ENCODE measurements at places on chromosomes 16 and 17. TPM values are rescaled to one million over a fixed set of nuclear protein-coding genes. Genes with fewer than 3 reads are reported as not detected.

The FOXK2 gene
- 65.4 TPM for total RNA-seq

The CDH5 gene
- total RNA-seq, result 47.3 TPM

The COL1A1 gene
- total RNA-seq, result 31.5 TPM

The CA10 gene
- total RNA-seq, result not detected

The TEKT3 gene
- 0.20 TPM for total RNA-seq

The ENGASE gene
- 62.4 TPM for total RNA-seq

The CRYM gene
- not detected for total RNA-seq

The APOBR gene
- total RNA-seq, result 2.2 TPM

The KCNJ18 gene
- total RNA-seq, result not detected

The KDM6B gene
- total RNA-seq, result 9.4 TPM

The KRTAP2-1 gene
- total RNA-seq, result not detected

The MYO1D gene
- total RNA-seq, result 38.0 TPM

DNA sequence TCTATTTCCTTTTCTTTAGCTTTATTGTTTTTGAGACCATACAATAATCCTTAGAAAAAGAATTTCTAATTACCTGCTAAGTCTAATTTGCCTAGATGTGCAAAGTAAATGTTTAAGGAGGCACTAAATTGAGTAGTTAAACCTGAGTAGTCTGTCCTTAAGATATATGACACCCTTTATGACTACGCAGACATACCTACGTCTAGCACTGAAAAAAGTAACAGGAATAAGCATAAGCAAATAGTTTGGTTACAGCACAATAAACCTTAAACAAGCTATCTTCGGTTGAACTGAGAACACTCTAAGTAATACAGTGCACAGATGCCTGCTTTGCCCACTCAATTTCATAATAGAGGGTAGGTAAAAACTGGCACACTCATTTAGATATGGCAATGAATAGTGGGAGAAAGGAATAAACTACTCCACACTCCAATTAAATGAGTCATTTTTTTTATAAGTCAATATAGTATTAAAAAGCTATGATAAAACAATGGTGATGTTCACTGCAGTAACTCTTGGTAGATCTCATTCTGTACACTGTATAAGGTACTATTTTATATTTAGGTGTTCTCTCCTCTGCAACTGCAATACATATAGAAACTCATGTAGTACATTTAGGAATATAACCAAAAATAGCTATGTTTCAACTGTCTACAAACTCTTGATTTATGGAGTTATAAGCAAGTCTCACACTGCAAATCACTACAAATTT, 19.7 kb upstream of the INTS2 start:
- no peak for DNase-seq

- DNase-seq, result no peak
Observed at GRCh38 chr17:8941520-8941919, 24.0 kb downstream of the PIK3R5 start.

DNA sequence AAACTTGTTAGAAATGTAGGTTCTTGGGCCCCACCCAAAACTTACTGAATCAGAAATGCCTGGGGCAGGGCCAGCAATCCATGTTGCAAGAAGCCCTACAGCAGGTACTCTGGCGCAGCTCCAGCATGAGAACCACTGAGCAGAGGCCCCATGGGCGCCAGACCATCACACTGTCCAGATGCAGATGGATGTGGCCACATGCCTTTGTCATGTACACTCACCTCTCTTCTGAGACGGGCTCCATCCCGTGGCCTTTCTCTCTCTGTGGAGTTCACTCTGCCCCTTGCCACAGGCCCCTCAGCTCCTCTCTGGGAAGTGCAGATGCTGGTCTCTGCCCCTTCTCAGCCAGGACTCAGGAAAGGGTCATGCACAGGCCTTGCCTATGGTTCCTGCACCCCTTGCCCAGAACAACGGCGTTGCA, 2.3 kb upstream of the CCNF start:
- no peak for DNase-seq

DNA sequence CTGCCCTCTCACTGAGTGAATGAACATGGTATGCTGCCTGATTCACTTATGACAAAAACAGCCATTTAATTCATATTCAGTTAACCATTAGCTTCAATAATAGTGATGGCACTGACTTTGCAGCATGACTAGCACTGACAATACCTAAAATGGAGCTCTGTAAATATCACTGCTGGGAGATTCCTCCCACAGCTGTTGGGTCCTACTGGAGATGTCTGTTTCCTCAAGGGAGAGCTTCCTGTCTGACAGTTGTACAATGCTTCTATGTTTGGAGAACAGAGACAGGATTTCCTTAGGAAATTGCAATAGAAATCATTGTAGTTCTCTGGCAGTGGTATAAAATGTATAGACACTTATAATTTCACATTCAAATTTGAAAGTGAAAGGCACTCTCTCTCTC, 695.9 kb upstream of the CDH8 start:
- no peak for DNase-seq

DNA sequence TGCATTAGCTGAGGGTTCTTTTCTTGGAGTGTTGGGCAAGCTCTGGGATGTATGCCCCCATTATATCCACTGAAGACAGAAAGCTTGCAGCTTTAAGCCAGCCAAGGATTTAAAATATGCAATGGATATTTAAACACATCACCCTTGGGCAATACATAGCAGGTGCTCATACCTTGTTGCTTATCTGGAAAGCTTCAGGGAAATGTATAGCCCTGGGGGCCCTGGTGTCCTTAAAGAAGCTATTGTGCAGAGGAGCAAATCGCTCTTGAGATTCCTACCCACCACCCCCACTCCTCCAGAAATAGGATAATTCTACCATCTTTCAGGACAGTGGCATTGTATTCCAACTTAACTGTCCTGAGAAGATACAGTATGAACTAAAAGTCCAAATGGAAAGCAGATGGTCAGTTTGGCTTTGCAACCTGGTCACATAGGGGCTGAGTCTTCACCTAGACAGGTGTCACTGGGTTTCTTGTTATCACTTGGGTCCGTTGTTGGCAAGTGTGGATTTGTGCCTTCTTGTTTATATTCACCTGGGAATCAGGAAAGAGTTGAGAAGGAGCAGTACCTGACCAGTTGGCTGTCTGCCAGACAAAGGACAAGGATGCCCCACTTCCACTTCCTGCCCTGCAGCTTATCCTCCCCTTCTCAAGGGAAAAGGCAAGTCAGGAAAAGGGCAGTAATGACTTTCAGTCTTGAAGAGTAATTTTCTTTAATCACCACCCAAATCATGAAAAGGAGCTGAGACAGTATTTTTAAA, 3.4 kb downstream of the ANKRD40CL start:
- no peak for DNase-seq

GRCh38 chr16:29903590-29903989, 3.3 kb downstream of the ASPHD1 start:
- DNase-seq, result no peak

DNA sequence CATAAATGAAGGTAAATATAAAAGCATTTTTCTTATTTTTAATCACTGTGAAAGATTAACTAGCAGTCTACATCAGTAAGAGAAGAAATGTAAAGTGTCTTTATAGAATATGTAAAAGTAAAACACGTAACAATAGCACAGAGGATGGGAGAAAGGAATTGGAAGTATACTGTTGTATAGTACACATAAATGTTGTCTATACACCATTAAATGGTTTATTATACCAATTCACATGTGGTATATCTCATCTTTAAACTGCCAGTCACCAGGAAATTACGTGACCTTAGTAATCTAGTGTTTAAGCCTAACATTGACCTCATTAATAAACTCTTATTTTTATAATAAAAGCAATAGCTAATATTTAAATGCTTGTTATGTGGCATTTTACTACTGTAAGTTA, 87.4 kb downstream of the USP32 start:
- DNase-seq, result no peak

DNA sequence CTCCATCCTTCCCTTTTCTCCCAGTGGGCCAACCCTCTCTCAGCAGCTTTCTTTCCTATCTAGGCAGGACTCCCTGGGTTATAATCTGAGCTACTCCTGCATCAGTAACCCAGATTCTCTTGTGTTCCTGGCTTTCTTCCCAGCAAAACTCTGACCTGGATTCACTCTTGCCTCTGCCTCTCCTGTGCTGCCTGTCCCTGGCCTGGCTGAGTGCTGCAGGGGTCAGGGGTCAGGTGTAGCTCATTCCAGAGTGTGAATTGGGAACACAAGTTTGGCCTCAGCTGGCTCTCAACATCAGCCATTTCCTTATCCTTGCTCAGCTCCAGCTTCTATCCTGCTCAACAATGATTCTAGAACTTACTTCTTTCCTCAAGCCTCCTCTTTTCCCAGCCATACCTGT, 2.5 kb upstream of the ST6GALNAC2 start:
- DNase-seq, result no peak

DNA sequence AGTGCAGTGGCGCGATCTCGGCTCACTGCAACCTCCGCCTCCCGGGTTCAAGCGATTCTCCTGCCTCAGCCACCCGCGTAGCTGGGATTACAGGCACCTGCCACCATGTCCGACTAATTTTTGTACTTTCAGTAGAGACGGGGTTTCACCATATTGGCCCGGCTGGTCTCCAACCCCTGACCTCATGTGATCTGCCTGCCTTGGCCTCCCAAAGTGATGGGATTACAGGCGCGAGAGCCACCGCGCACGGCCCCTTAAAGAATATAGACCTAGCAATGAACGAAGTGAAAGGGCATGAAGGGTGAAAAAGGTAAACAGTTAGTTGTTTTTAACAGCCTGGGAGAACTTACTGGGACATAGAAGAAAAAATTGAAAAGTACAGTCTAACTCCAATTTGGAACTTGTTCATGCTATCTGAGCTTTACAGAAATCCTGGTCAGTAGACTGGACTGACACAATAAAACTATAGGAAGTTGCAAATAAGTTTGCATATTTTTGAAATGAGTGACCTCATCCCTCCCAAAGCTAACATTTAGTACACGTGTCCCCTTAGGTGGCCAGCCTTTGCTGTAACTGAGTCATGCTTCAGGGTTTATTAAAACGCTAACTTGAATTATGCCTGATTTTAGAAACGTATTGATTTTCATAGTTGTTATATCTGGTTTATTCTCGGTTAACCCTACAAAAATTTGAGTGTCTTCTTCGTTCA, 1.8 kb downstream of the COG1 start:
- no peak for DNase-seq

- no peak for DNase-seq
Observed at GRCh38 chr17:82228278-82228841, 482 bp upstream of the SLC16A3 start.

DNA sequence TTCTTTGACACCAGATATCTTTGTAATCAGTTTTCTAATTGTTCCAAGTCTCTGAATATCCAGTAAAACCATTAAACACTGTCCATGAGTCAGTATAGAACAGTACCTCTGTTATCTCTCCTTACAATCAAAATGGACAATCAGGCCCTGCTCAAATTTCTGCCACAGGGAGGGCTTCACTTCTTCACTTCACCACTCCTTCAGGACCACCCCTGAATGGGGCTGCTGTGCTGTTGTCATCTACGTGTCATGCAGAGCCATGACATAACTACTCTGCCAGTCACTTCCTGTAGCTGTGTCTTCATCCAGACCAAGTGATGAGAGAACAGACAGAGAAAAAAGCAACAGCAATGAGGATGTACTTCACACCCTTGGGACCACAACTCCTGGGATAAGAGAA, 116.9 kb downstream of the TANC2 start:
- DNase-seq, result no peak

GRCh38 chr16:49056546-49056945, 225.1 kb downstream of the CBLN1 start:
- DNase-seq, result no peak

DNA sequence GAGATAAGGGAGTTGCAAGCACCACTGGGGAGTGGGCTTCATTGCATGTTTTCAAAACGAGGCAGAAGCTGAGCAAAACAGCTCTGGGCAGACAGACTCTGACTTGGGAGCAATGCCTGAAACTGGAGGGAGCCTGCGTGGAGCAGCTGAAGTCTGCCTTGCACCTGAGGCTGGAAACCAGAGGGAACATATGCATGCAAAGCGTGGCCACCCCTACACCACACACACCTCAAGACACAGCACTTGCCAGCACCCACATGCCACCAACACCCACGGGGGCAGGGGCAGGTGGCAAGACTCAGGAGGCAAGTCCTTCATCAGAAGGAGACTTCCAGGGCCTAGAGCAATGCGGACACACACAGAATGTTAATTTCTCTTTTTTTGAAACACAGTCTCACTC, 45.8 kb downstream of the COTL1 start:
- no peak for DNase-seq

GRCh38 chr16:53846971-53847370, 143.0 kb downstream of the FTO start:
- no peak for DNase-seq

GRCh38 chr17:48787828-48788227, 29.2 kb downstream of the TTLL6 start:
- DNase-seq, result no peak

DNA sequence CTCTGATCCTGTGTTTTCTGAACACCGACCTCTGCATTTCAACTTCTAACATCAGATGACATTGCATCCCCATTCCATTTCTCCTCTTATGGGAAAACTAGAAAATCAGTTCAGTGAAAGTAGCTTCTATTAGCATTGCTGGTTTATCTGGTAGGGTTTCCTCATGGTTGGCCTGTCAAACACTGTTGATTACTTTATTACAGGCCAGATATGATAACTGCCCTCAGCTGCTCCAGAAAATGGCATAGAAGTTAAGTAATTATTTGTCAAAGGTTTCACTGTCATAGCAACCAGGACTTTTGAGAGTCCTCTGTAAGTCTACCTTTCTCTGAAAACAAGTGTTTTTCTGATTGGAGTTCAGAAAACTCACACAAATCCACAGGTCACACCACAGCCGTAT, 3.0 kb downstream of the GFOD2 start:
- DNase-seq, result no peak

- DNase-seq, result no peak
Observed at GRCh38 chr17:12983991-12984884, 33.6 kb downstream of the ELAC2 start.

- DNase-seq, result no peak
Observed at GRCh38 chr17:44559634-44560554, 2.6 kb downstream of the FZD2 start.

- no peak for DNase-seq
Observed at GRCh38 chr17:2735896-2736295, 13.6 kb downstream of the CCDC92B start.

GRCh38 chr17:17416007-17416399, 60.8 kb upstream of the MED9 start:
- DNase-seq, result no peak

- DNase-seq, result no peak
Observed at GRCh38 chr17:21239680-21240368, 13.4 kb downstream of the NATD1 start.

Data from tibial nerve (tissue), 4 donors.